ENCODE measurements at places on chromosomes 11 and 22. TPM values are rescaled to one million over a fixed set of nuclear protein-coding genes. Genes with fewer than 3 reads are reported as not detected.

- DNase-seq, result no peak
Observed at GRCh38 chr11:71495286-71496230, 31.5 kb upstream of the KRTAP5-7 start.

DNA sequence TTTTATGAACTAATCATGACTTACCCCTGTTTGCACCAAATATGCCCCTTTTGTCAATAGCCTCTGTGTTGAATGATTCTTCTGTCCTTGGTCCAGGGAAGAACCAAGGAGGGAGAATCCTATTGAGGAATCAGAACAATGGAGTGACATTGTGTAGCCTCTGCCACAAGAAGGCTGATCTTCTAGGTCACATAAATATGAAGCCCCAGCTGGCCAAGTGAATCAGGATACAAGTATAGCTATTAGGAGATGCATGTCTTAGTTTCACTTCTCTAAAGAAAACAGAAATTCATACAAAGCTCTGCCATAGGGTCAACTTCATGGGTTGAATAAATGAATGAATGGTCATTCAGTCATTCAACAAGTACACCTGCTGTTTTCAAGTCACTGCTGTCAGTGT lies 118.2 kb upstream of the BLID start:
- DNase-seq, result peak; percentile 44

- no peak for DNase-seq
Observed at GRCh38 chr11:70353900-70354568, 44.3 kb upstream of the CTTN start.

DNA sequence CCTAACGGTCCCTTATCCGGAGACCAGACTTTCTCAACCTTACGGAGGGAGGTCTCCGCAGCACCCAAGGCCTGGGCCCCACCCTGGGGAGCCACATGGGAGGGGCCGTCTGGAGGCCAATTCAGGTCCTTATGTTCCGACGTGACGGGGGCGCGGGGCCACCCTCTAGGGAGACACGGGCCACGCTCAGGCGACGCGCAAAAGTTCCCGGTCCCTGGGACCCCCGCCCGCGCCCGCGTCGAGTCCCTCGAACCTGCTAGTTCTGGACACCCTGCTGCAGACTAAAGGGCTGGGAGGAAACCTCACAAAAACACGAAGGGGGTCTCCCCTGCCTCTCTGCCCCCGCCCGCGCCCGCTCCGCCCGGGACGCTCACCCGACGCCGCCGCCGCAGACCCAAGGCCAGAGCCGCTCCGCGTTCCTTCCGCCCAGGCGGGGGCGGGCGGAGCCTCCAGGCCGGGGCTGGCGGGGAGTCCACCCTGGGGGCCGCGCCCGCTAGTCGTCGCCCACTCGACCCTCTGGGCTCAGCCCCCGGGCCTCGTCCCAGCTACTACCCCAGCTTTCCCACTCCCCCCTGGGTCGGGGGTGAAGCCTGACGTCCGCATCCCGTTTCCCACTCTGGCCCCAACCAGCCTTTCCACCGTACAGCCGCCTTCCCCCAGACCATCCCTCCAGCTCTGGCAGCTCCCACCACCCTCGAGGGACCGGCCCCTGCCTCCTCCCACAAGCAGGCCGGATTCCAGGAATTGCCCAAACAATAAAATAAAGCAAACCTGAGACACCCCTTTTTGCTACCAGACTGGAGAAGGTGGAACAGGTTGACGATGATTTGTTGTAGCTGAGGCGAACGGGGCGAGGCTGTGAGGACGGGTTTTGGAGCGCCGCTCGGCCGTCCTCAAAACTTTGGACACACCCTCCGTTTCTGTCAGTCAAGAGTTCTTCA lies 2.7 kb downstream of the RNH1 start:
- DNase-seq, result no peak

CHRNA10 gene
- total RNA-seq, result 0.59 TPM

- DNase-seq, result no peak
Observed at GRCh38 chr22:43228330-43228729, 41.4 kb upstream of the TTLL12 start.

GRCh38 chr22:50731811-50732624 lies 6.0 kb upstream of the ACR start:
- DNase-seq, result peak; percentile 39

NLRX1 gene
- total RNA-seq, result 22.8 TPM

DNA sequence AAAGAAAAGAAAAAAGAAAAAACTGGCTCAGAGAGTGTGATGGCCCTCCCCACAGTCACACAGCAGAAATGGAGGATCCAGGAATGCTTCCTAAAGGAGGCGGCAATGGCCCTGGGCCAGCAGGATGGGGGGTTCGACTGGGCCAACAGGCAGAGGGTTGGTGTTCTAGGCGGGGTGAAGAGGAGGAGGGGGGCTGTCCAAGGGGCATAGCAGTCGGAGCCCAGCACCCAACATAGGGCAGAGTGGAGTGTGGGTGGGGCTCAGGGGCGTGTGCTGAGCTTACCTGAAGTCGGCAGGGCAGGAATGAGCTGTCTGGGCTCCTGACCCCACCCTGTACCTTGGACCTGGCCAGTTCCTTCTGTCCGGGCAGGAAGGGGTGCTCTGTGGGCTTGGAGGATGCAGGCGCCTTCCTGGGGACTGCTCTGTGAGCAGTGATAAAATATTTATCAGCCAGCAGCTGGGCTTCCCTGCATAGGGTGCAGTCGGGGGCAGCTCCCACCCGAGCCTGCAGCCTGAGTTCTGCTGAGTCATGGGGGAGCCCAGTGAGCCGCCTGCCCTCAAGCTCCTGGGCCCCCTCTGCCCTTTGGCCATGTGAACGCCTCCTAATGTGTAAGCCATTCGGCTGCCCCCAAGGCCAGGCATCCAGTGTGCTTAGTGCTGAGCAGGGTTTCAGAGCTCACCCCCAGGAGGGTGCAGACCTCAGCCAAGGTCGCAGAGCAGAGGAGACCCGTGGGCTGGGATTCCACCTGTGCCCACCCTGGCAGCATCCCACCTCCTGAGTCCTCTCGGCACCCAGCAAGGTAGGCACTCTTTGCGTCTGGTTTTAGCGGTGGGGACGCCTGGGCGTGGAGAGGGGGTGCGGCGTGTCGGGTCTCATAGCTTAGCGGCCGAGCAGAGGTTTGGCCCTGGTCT lies 25.3 kb upstream of the PRR5 start:
- DNase-seq, result no peak

C11orf91 gene
- not detected for total RNA-seq

OR5P2 gene
- not detected for total RNA-seq

OR52D1 gene
- not detected for total RNA-seq

DNA sequence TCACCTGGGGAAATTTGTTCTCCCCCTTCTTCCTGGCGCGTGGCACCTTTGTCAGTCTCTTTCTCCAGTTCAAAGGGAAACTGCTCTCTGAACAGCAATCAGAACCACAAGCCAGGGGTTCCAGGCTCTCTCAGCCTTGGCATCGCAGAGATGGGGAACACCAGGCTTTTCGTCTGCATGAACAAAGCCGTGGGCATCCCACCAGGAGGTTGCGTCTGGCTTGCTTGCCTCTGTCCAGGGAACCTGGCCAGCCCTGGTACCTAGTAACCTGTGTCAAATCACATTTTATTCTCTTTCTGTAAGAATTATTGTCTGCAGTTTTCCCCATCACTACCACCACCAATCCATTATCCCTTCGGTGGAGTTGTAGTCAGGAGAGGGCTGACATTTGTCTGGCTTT lies 107.0 kb downstream of the WNT7B start:
- DNase-seq, result no peak

DNA sequence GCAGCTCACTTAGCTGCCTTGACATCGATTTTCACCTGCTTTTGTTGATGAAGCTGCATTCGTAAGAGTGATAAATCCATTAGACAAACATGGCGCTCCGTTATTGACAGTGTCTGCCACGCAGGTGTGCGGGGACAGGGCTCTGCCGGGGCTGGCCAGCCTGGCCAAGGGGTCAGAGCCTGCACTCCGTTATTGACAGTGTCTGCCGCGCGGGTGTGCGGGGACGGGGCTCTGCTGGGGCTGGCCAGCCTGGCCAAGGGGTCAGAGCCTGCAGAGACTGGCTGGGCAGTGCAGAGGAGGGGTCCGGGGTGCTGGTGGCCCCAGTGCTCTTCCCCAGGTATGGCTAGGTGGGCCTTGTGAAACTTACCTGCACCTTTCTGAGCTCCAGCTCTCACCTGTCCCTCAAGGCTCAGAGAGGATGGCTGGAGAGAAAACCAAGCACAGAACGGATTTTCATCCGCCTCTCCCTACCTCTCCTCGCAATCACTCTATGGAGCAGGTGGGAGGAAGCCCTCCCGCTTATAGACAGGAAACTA lies 101.6 kb upstream of the B3GAT1 start:
- no peak for DNase-seq

DNA sequence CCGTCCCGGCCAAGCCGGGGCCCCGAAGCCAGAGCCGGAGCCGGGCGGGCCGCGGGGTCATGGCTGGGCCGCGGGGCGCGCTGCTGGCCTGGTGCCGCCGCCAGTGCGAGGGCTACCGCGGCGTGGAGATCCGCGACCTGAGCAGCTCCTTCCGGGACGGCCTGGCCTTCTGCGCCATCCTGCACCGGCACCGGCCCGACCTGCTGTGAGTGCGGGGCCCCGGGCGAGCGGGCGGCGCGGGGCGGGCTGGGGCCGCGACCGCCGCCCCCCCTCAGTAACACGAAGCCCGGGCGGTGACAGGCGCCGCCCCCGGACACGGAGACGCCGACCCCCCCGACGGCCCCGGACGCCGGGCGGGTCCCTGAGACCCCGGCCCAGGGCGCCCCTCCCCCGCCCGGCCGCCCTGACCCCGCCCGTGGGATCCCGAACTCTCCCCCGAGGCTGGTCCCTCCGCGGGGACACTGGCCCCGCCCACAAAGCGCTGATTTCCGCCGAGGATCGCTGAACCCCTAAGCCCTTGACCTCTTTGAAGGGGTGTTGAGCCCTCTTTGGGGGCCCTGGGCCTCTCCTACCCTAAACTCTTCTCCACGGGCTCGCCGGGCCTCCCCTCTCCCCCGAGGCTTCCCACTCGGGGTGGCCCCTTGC lies 389 bp downstream of the MICALL1 start:
- no peak for DNase-seq

MRGPRX2 gene
- not detected for total RNA-seq

DNA sequence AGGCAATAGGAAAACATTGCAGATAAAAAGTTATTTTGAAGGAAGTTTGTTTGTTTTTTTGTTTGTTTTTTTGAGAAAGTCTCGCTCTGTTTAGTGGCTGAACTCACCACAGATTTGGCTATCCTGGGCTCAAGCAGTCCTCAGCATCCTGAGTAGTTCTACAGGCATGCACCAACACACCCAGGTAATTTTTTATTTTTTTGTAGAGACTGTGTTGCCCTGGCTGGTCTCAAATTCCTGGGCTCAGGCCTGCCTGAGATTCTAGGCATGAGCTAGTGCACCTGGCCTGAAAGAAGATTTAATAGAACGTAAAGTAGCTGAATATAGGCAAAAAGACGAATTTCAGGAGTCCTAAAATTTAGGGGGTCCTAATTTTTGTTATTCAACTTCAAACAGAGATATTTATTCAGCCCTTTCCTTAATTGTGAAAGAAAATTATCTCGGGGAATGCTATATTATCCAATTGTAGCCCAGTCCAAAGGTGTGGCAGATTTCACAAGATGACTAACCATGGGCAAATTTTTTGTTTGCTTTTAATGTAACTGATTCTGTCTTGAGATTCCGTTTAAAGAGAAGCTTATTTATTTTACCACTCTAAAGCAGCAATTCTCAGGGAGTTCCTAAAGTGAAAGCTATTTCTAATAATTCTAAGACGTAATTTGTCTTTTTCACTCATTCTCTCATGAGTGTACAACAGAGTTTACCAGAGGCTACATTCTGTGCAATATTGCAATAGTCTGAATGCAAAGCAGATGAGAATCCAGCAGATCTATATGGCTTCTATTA lies 940 bp downstream of the IL18 start:
- no peak for DNase-seq

GRCh38 chr11:70709596-70709995 lies 311.3 kb downstream of the CTTN start:
- no peak for DNase-seq

GRCh38 chr22:38112381-38112780 lies 1.9 kb upstream of the BAIAP2L2 start:
- DNase-seq, result no peak

DNA sequence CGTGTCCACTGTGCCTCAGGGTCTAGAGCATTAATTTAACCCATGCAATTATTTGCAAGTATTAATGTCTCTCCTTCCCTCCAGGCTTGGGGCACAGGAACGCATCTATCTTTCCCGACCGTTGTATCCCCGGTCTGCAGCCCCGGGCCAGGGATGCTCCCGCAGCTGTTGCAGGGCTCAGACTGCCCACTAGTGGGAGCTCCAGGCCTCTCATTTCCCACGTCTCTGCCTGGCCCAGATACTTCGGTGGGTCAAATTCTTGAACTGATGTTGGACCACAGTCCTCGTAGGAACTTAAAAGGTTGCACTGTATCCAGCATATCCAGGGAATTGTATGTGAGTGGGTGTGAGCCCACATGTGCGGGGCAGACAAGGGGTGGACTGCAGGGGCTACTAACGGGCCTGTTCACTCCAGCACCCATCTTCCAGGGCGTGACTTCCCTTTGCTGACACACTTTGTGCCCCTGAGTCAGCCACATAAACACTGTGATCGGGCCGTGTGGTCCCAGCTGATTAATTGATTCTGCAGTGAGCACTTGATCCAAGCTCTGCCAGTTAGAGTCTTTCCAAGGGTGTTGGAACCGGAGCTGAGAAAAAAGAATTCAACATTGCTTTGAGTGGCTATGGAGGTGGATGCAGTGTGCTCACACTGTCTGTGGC lies 451.3 kb downstream of the TBC1D22A start:
- DNase-seq, result peak; percentile 18

SCGB1D2 gene
- total RNA-seq, result not detected

- DNase-seq, result no peak
Observed at GRCh38 chr22:44736581-44737405, 15.6 kb upstream of the ARHGAP8 start.

DNA sequence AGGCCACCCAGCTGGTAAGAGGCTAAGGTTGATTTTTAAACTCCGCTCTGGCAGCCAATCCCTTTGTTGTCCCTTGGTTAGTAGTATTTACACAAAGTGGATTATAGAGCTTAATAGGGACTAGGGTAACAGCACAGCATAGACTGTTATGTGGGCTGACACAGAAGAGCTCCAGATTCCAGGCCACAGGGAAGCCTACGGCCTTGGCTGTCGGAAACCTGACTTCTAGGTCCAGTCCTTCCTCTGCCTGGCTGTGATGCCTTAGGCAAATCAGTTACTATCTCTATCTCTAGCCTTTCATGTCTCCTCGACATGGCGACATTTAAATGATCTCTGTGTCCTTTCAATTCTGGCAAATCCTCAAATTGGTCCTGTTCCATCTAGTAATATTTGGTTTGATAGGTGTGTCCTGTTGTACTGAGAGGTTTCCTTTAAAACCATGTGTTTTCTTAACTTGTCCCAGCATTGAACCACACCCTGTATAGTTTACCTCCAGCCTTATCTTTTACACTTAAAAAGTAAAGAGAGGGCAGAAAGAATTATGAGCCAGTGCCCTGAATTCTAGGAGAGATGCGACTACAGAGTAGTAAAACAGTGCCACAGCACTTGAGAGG lies 4.2 kb downstream of the MMP1 start:
- no peak for DNase-seq

TMA7B gene
- not detected for total RNA-seq
